Activated T-helper 17 cell treated with anti-CD3 and anti-CD28 coated beads, Interleukin-2, amount 50 U/mL, for 72 hours (primary cell): ENCODE measurements at places on chromosomes 4 and X. TPM values are rescaled to one million over a fixed set of nuclear protein-coding genes. Genes with fewer than 3 reads are reported as not detected.

DNA sequence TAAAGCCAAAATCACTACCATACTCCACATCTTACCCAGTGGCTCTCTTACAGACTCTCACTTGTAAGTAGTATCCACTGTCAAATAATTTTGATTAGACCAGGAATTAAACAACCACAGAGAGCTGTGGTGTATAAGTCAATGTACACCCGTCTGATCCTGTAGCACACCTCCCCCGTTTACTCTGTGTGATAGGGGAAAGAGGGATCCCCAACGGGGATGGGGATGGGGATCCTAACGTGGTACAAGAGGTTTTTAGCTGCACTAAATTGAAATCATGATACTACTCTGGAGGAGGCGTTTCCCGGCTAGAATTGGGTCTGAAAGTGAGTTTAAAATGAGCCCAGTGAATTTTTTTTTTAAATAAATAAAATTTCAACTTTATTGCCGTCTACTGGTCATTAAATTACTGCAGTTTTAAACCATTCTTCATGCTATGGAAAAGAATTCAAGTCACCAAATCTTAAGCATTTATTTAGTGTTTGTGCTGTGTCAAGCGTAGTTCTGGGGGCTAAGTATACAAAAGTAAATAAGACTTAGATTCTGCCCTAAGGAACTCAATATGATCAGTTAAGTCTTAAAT is 76.6 kb downstream of the INTS12 start:
- ATAC-seq: no peak
- H3K4me1 ChIP-seq: no peaks in the 10 kb centered on the region

The TMEM156 gene
- total RNA-seq: 25.7 TPM

The PHF8 gene
- total RNA-seq: 40.1 TPM

DNA sequence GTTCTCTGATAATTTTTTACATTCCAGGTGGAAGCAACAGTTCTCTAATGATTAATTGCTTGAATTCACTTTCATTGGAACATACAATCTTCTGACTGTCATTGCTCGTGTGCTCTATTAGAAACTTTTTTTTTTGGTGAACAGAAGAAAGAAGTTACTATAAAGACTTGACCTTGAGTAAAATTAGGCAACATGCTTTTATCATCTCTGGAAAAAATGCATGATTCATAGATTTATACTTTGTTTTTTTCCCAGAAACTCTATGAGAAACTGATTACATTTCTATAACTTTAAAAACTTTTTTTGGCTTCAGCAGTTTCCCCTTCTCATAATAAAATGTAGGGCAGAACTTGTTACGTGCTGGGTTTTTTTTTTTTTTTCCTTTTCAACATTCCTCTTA is 167.6 kb downstream of the ARHGAP10 start:
- H3K27ac ChIP-seq: no peak overlapping the region
- H3K4me3 ChIP-seq: no peak overlapping the region
- no peak for ATAC-seq

GRCh38 chr4:146638786-146639505 is at the start of gene POU4F2:
POU4F2 (plus strand) TSS chr4:146638893; CDS start chr4:146639141, 248 bp downstream.
- H3K27me3 ChIP-seq: peaks cover 77% of the 10 kb centered on the region
- H3K4me1 ChIP-seq: peaks cover 6% of the 10 kb centered on the region
- peaks cover 16% of the 10 kb centered on the region for H3K36me3 ChIP-seq

- ATAC-seq: peak; percentile 23
- peaks cover 2% of the 10 kb centered on the region for H3K27me3 ChIP-seq
- no peak overlapping the region for H3K4me3 ChIP-seq
- no peak overlapping the region for H3K27ac ChIP-seq
These were observed 72.0 kb upstream of the MSX1 start for GRCh38 chr4:4787421-4787820.

The TCEAL2 gene
- total RNA-seq: 0.39 TPM

GRCh38 chr4:78797777-78798284 is 21.7 kb downstream of the BMP2K start:
- H3K36me3 ChIP-seq: no peaks in the 10 kb centered on the region
- no peak for ATAC-seq
- H3K27me3 ChIP-seq: no peaks in the 10 kb centered on the region
- H3K4me3 ChIP-seq: no peak overlapping the region
